ENCODE measurements at places on chromosomes 16 and 17. TPM values are rescaled to one million over a fixed set of nuclear protein-coding genes. Genes with fewer than 3 reads are reported as not detected.

Gene ACSM3
- total RNA-seq, result 26.7 TPM

DNA sequence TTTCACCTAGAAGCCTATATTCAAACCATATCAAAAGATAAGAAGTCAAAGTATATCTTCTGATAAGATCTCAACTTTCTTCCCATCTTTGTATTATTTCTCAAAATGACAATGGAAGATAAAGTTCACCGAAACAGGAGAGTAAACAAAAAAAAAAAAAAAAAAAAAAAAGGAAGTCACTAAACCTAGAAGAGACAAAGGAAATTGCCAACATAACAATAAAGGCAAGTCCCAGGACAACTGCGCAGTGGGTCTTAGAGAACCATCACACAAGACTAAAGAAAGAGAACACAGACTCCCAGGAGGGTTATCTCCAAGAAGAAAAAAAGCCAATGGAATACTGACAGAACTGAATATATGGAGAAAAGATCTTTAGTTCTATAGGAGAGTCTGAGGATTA, 65.7 kb downstream of the SMURF2 start:
- DNase-seq, result no peak
- no peaks in the 10 kb centered on the region for H3K27me3 ChIP-seq
- peaks cover 2% of the 10 kb centered on the region for H3K36me3 ChIP-seq

Gene HOXB2
- total RNA-seq, result 18.1 TPM

- no peak for DNase-seq
- no peaks in the 10 kb centered on the region for H3K27me3 ChIP-seq
- H3K36me3 ChIP-seq, result peaks cover 17% of the 10 kb centered on the region
- peak overlapping the region; percentile 98 for H3K27ac ChIP-seq
- peak overlapping the region; percentile 64 for H3K4me3 ChIP-seq
- peaks cover 96% of the 10 kb centered on the region for H3K4me1 ChIP-seq
Measured at GRCh38 chr17:39774047-39774446, 36.3 kb downstream of the GRB7 start.

DNA sequence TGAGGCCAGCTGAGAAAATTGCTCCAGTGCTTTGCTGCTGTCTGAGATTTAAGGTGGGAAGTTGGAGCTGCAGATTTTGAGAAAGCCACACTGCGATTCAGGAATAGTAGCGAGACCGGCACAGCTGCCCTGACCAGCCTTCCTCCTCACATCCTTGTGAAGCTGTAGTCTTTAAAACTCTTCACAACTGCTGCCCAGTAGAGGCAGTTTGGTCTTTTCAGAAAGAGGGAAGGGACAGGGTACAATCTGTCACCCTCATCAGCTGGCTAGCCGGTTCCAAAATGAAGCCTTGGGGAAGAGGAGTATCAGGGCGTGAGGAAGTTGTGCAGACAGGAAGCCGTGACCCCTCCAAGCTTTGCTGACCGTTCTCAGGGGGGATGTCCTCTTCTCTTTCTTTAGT, 195.3 kb downstream of the MSI2 start:
- no peaks in the 10 kb centered on the region for H3K27me3 ChIP-seq
- H3K4me3 ChIP-seq, result peak overlapping the region; percentile 69
- peak overlapping the region; percentile 30 for H3K27ac ChIP-seq
- H3K4me1 ChIP-seq, result peaks cover 71% of the 10 kb centered on the region
- no peaks in the 10 kb centered on the region for H3K36me3 ChIP-seq
- DNase-seq, result no peak

GRCh38 chr17:62965686-62966425, at the start of gene TANC2:
TSS of gene TANC2 (plus strand) at chr17:62966235. CDS start at chr17:63009560, 43,325 bp downstream.
- H3K36me3 ChIP-seq, result no peaks in the 10 kb centered on the region
- peak within 1 kb of the TSS; percentile 43 for H3K27ac ChIP-seq
- peak within 1 kb of the TSS; percentile 92 for H3K4me3 ChIP-seq
- peaks cover 43% of the 10 kb centered on the region for H3K27me3 ChIP-seq
- DNase-seq, result peak; percentile 81

- no peaks in the 10 kb centered on the region for H3K4me1 ChIP-seq
- H3K36me3 ChIP-seq, result no peaks in the 10 kb centered on the region
- H3K4me3 ChIP-seq, result no peak overlapping the region
- H3K27ac ChIP-seq, result no peak overlapping the region
Measured at GRCh38 chr16:65509172-65509571, 387.3 kb upstream of the CDH11 start.

GRCh38 chr16:69768666-69769065, 6.5 kb downstream of the WWP2 start:
- DNase-seq, result no peak
- H3K4me3 ChIP-seq, result peak overlapping the region; percentile 4
- peaks cover 1% of the 10 kb centered on the region for H3K36me3 ChIP-seq
- no peak overlapping the region for H3K27ac ChIP-seq
- peaks cover 81% of the 10 kb centered on the region for H3K4me1 ChIP-seq

- H3K4me1 ChIP-seq, result peaks cover 29% of the 10 kb centered on the region
- no peak for DNase-seq
- no peaks in the 10 kb centered on the region for H3K27me3 ChIP-seq
- H3K4me3 ChIP-seq, result no peak overlapping the region
- H3K27ac ChIP-seq, result peak overlapping the region; percentile 60
- no peaks in the 10 kb centered on the region for H3K36me3 ChIP-seq
Measured at GRCh38 chr17:30148376-30148775, 31.8 kb downstream of the NSRP1 start.

Gene SMPD3
- total RNA-seq, result not detected

Gene PMP22
- not detected for total RNA-seq

Gene GNG13
- total RNA-seq, result not detected

Gene SYNGR3
- total RNA-seq, result 50.9 TPM

DNA sequence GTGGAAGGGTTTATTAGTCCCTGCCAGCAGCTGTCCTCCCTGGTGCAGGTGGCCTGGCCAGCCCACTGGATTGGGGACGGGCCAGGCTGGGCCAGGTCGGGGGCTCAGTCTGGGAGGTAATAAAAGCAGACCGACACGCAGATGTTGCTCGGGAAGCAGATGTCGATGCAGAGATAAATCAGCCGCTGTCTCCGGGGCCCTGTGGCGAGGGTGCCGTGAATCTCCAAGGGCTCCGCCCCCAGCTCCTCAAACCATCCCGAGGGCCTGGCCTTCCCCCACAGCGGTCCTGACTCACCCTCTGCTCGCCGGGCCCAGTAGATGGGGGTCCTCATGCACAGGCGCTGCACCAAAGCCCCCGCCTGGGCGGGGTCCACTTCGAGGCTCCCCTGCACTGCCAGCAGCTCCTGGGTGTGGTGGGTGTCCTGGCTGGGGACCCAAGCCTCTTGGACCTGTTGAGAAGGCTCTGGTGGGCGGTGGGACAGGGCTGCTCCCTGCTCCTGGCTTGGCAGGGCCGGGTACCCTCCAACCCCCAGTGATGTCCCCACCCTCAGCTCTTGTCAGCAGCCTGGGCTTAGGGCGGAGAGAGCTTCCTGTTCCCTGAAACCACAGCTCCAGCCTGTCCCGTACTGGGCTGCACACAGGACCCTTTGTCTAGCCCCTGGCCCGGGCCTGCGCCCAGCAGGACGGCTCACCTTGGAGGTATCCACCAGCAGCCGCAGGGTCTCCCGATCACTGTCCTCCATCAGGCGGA, 1.2 kb downstream of the BRICD5 start:
- no peak overlapping the region for H3K4me3 ChIP-seq
- peaks cover 2% of the 10 kb centered on the region for H3K36me3 ChIP-seq
- no peak overlapping the region for H3K27ac ChIP-seq
- no peaks in the 10 kb centered on the region for H3K27me3 ChIP-seq
- DNase-seq, result no peak
- peaks cover 42% of the 10 kb centered on the region for H3K4me1 ChIP-seq

DNA sequence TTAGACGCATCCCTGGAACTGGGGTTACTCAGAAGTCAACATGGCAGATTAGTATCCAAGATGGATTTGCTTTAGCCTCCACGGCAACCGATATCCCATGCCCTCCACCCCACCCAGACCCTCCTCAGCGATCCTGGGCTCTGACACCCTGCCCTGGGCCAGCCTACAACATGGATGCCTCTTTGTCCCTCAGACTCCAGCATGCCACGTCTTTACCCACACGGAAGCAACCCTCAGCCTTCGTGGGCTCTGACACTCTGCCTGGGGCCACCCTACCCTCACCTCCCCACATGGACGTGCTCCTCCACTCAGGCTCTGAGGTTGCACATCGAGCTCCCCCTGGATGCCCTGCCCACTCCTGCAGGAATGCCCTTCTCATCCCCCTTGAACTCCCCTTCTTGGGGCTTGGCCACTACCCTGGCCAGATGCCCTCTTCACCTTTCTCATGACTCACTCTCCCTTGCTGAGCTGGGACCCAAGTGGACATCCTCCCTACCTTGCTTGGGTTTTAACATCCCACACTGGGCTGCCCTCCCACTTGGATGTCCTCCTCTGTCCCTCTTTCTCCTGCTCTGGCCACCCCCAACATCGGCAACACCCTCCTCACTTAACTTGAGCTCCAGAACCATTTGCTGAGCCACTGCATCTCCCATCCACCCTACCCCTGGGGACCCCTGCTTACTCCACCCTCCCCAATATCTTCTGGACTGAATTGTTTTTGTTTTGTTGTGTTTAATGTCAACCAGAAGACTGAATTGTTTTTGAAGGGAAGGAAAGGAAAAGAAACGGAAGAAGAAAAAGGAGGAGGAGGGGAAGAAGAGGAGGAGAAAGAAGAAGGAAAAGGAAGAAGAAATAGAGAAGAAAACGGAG, 18.3 kb upstream of the TMEM92 start:
- H3K36me3 ChIP-seq, result no peaks in the 10 kb centered on the region
- H3K27ac ChIP-seq, result no peak overlapping the region
- H3K4me3 ChIP-seq, result no peak overlapping the region
- DNase-seq, result no peak
- no peaks in the 10 kb centered on the region for H3K4me1 ChIP-seq

Gene SLC2A4
- 0.17 TPM for total RNA-seq

Gene ACSM2A
- 0.79 TPM for total RNA-seq

DNA sequence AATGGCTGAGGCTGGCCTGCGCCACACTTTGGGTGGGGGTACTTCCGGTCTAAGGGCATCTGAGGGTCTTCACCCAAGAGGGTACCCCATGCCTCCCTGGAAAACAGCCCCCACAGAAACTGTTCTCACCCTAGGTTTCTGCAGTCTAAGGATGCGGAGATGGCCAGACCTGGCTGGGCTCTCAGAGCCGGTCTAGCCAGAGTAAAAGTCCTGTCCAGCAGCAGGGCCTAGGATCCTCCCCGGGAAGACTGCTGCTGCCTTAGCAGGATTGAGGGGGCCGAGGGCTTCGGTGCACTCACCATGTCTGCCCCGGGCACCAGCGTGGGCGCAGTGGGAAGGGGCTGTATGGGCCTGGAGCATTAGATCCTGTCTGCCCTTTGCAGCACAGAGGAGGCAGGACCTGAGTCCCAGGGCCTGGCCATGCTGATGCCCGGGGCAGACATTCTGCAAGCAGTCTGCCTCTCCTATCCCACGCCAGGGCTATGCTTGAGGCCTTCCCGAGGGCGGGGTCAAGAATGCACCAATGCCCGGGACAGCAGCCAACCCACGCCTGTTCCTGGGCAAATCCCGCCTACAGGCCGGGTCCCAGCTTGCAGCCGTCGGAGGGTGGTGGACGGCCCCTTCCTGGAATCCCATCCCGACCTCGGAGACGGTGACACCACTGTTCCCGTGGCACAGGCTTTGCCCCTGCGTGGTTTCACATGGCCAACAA, 54.7 kb downstream of the CBFA2T3 start:
- H3K27ac ChIP-seq, result no peak overlapping the region
- peaks cover 6% of the 10 kb centered on the region for H3K4me1 ChIP-seq
- no peaks in the 10 kb centered on the region for H3K36me3 ChIP-seq
- no peak overlapping the region for H3K4me3 ChIP-seq
- H3K27me3 ChIP-seq, result no peaks in the 10 kb centered on the region

All from activated T-cell treated with anti-CD3 and anti-CD28 coated beads, Interleukin-2, amount 50 U/mL, for 72 hours (primary cell).